Stimulated activated naive CD4-positive, alpha-beta T cell treated with Interleukin-2 at 50 U/mL for 16 hours (primary cell): ENCODE measurements at places on chromosomes 11 and 22.

- no peak for DNase-seq
Measured at GRCh38 chr11:83566950-83567349, 280.8 kb upstream of the CCDC90B start.

DNA sequence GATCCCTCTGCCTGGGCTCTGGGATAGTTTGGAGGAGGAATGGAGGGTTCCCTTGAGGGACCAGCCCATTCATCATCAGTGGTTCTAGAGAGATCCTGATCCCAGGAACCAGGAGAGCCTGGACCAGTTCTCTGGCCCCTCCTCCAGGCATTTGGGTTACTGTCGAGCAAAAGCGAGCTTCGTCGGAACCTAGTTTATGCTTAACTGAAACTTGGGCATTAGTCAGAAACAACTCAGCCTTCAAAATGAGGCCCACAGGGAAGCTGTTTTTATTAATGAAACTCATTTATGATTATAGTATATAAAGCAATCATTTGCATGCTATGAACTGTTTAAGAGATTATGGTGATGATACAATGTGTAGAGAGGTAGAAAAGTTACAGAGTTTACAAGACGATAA is 61.4 kb downstream of the LIF start:
- peak; percentile 32 for DNase-seq

DNA sequence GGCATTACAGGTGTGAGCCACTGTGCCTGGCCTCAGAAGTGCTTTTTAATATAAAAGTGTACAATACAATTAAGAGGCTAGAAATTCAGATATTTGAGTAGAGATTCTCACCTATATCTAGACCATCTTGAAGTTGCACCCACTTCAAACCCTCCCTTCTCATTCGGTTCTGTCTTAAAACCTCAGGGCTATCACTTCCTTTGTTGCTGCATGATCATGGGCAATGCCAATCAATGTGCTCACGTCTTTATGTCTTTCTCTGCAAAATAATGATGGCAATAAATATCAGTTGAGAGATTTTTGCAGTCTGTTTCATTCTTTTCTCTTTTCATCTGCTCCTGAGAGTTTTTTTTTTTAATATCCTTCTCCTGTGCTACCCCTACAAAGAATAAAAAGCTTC is 9.3 kb upstream of the NUP160 start:
- DNase-seq, result no peak

DNA sequence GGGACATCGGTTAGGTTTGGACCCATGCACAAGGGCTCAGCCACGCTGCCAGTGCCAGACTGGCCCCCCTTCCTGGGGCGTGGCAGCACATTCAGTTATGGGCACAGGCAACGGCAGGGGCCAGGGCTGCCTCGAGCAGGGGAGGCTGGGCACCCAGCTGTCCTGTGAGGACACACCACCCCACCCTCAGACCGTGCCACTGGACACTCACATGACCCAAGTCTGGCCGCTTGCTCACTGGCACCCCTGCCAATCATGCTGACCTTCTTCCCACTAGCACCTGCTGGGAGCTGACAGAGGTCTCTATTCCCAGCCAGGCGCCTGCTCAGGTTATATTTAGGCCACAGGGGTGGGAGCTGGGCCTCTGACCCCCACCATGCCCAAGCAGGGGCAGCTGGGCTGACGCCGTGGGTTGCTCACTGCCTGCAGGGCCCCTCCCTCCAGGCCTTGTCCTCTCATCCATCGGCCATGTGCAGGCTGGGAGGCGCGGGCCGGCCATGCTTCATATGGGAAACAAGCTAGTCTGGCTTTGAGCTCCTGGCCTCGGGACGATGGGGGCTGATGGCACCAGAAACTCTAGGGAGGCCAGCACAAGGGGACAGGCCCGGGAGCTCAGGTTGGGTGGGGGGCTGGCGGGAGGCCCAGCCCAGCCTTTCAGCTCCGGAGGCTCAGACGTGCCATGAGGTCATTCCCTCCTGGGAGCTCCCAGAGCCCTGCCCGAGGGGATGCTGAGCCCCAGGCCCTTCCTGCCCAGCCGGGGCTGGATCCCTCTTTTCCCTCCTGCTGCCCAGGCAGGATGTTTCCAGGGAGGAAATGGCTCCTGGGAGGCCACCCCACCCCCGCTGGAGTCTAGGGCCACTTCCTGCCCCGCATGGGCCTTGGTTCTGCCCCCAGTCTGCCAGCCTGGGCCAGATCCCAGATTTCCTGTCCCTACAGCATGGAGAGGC is 15.2 kb upstream of the TBX1 start:
- DNase-seq, result no peak

DNA sequence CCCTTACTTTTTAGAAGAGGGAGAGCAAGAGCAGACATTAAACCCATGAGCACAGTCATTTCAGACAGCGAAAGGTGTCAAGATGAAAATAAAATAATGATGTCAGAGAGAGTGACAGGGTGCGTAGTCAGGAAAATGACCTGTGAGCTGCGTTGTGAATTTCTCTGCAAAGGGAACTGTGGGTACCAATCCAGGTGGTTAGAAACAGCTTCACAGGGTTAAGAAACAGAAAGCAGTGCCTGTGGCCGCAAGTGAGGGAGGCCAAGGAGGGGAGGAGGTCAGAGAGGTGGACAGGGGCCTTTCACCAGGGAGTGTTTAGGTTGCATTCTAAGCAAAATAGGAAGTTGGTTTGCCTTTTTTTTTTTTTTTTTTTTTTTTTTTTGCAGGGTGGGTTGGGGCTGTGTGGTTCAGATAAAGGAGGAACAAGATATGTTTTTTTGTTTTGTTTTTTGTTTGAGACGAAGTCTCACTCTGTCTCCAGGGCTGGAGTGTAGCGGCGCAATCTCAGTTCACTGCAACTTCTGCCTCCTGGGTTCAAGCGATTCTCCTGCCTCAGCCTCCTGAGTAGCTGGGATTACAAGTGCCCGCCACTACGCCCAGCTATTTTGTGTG is 7.9 kb downstream of the TIGD3 start:
- DNase-seq, result no peak

DNA sequence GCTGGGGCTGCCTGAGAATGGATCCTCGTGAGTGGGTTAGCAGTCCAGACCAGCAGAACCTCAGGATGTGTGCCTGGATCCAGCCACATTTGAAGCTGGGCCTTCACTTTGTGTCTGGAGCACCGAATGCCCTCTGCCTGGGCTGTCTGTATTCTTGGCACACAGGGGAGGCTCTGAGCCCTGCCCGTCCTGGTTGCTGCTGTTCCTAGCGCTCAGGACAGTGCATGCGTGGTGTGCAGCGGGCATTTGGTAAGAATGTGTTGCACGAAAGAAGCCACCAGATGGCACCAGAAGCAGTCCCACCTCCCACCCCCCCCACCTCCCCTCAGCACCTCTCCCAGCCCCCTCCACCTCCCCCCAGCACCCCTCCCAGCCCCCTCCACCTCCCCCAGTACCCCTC is 4.1 kb upstream of the MAPK11 start:
- DNase-seq, result peak; percentile 29

DNA sequence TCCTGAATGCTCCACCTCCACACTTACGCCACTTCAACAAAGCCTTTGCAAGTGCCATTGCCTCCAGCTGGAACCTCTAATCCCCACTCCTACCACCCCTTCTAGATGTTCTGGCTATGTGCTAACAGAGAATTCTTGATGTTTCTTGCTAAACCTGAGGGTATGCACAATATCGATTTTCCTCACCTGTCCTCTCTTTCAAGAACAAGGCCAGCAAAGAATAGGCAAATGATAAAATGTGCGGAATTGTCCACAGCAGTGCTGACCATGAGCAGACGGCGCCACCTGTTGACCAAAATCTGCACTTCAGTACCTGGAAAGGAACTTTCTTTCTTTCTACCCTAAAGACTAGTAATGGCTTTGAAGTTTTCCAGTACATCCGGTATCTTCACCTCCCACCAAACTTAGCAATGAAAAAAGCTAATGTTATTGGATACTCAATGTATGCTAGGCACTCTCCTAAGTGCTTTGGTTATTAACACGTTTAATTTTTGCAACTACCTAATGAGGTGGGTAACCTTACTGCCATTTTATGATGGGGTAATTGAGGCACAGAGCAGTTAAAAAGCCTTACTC is 3.4 kb downstream of the TIMM10 start:
- DNase-seq, result peak; percentile 65

DNA sequence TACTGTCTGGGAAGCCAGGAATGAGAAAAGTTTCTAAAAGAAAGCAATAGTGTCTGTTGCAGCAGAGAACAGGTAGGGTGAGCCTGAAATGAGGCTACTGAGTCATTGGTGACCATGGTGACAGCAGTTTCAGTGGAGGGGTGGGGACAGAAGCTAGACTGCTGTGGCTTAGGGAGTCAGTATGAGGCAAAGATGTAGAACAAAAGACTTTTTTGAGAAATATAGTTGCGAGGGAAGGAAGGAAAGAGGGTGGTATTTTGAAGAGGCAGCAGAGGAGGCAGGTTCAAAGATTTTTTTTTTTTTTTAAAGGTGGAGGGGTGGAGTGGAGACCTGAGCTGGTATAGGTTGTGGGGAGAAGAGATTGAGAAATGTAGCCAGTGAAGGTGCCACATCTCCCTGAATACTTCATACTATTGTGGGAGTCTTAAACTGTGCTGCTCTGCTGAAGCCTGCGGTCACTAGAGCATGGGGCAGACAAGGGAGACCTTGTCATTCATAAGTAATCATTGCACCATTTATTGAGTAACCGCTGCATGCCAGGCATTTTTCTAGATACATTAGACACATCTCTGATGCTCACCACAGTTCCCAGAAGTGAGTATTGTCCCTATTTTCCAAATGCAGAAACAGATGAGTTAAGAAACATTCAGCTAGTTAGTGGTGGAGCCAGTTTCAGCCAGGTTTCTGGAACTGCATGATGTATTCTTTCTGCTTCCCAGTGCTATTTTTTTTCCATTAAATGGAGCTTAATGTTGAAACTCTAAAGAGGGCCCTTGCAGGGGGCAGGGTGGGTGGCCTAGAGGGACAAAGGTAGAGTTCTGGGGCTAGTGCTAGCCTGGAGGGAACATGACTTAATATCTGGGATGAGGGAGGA is 49.9 kb downstream of the STIM1 start:
- DNase-seq, result peak; percentile 66

DNA sequence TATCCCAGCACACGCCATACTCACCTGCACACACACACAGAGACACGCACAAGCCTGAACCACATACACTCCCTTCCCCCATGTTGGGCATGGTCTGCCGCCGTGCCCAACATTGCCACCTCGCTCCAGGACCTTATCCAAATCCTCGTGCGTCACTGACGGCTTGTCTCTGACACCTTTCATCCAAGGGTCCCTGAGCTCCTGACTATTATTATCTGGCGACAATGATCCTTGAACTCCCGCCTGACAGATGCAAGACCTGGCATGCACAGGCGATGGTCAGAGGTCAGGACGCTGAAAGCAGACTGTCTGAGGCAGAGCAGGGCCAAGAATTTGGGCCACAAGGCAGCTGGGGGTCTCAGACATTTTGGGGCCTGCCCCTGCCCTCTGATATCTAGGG is 4.2 kb downstream of the MB start:
- DNase-seq, result no peak

GRCh38 chr11:29448246-29448877 is 568.5 kb downstream of the KCNA4 start:
- DNase-seq, result no peak

DNA sequence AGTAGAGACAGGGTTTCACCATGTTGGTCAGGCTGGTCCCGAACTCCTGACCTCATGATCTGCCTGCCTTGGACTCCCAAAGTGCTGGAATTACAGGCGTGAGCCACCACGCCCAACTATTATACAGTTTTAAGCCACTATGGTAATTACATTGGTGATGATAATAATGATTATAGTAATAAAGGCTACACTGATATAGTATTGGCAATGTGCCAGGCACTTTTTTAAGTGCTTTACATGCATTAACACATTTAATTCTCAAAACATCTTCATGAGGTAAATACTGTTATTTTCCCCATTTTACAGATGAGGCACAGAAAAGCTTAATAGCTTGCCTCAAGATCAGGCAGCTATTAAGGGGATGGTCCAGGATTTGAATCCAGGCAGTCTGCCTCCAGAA is 222.5 kb downstream of the SOX6 start:
- DNase-seq, result no peak

- DNase-seq, result no peak
Measured at GRCh38 chr11:120914601-120915000, 109.3 kb upstream of the TBCEL start.

DNA sequence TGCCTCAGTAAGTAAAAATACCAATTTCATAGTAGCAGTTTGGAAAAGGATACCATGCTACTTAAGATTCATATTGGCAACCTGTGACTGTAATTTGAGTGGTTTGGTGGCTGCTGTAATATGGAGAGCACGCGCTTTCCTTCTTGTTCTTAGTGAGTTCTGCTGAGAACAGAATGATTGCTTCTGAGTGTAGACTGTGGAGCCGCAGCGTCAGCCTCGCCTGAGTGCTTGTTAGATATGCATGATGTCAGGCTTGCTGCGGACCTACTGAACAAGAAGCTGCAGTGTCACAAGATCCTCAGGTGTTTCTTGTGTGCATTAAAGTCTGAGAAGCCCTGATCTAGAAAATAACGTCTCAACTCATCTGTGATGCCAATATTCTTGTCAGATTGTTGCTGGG is 143.2 kb downstream of the ARHGAP42 start:
- DNase-seq, result no peak

GRCh38 chr22:38104084-38104483 is 6.4 kb downstream of the BAIAP2L2 start:
- no peak for DNase-seq

DNA sequence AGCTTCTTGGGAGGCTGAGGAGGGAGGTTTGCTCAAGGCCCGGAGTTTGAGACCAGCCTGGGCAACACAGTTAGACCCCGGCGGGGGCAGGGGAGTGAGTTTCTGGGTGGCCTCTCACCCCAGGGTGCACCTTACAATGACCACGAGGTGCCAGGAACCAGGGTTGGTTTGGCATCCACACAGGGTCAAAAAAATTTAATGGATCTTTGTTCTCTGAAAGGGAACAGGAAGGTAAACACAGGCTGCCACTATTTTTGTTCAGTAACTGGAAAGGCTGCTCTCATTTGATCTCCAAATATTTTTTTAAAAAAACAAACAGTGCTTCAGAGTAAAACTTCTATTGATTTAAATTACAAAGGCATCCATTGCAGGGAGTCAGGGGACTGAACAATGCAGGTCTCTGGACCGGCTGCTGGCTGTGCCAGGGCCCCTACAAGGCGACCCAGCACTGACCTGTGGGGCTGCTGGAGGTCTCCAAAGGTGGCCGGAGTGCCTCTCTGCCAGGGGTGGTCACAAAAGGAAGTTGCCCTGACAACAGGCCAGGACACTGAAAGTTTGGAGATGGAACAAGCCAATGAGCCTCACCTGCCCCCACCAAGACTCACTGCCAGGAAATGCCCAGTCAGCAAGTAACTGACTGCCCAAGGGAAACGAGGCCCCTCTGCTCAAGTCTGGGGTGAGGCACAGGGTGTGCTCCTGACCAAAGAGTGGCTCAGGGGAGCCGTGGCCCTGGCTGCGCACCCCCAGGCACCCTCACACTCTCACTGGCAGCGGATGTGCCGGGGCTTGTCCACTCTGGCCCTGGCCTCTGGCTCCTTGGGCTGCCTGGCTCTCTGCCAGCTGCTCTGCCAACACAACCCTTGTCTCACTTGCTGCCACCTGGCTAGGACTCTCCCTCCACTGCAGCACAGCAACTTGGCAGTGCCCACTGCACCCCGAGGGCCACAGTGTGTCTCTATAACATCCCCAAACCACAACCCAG is 51.8 kb downstream of the ARFGAP3 start:
- DNase-seq, result no peak

- DNase-seq, result no peak
Measured at GRCh38 chr22:39197578-39197977, 45.1 kb upstream of the CBX7 start.
